A549 treated with AZD2906 at 1 μM for 4 hours (cell line): ENCODE measurements at places on chromosomes 13 and 19. TPM values are rescaled to one million over a fixed set of nuclear protein-coding genes. Genes with fewer than 3 reads are reported as not detected.

The SPC24 gene
- 15.3 to 21.9 TPM (median 20.9 TPM) in 5 replicates for total RNA-seq

The LYL1 gene
- total RNA-seq, result 0.72 to 1.0 TPM (median 0.85 TPM) in 5 replicates

The SRRM5 gene
- total RNA-seq, result 0.60 to 1.0 TPM (median 0.69 TPM) in 5 replicates

The SLITRK6 gene
- total RNA-seq, result 0.15 to 0.23 TPM (median 0.21 TPM) in 5 replicates

The KLK12 gene
- total RNA-seq, result not detected in 5 replicates
